ENCODE measurements at places on chromosomes 13 and 19.
A peak's percentile ranks its signal among the peaks of the same experiment; 100 is the strongest.

- DNase-seq = peak; percentile 64
Observed at GRCh38 chr13:60448907-60449510, 52.0 kb downstream of the TDRD3 start.

- no peak for DNase-seq
Observed at GRCh38 chr19:39375929-39376328, 15.0 kb downstream of the PAF1 start.

- no peak for DNase-seq
Observed at GRCh38 chr13:112997188-112998130, 28.4 kb downstream of the MCF2L start.

GRCh38 chr13:111413407-111414187 lies 93.2 kb downstream of the TEX29 start:
- DNase-seq = no peak

GRCh38 chr13:37105251-37105714 lies at the start of gene CSNK1A1L:
Gene CSNK1A1L, minus strand, starts transcription at chr13:37105664. Its CDS starts 408 bp downstream, at chr13:37105256.
- DNase-seq = no peak

Measured in epithelial cell of esophagus (primary cell).